T-helper 17 cell (primary cell): ENCODE measurements at places on chromosomes 2 and 18.

DNA sequence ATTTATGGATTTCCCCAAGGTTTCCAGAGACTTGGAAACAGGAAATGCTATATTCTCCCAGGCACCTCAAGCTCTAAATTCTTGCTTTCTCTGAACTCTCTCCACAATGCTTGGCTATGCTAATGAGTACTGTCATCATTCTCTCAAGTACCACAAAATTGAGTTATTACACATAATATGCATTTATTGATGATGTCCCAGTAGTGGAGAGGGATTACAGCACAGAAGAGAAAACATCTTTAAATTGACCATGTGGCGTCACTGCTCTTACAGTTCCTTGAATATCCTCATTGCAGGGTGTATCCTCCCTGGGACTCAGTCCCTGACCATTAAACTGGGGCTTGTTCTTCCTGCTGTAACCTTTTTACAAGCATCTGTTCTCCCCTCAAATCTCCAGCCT is 681.1 kb upstream of the FANCL start:
- no peak for DNase-seq

DNA sequence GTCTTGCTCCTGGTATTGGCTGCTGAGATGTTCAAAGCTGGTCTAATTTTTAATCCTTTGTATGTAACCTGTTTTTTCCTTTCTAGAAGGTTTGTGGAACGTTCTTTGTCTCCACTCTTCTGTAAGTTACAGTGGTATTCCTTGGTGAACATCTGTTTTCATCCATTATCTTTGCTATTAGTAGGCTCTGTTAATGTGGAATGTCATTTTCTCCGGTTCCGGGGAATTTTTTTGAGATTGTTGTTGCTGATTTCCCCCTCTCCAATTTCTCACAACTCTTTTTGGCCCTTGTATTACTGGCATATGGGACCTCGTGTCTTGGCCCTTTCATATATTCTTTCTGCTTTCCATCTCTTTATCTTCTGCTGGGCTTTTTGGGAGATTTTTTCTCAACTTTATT is 63.4 kb downstream of the LCLAT1 start:
- DNase-seq = no peak

DNA sequence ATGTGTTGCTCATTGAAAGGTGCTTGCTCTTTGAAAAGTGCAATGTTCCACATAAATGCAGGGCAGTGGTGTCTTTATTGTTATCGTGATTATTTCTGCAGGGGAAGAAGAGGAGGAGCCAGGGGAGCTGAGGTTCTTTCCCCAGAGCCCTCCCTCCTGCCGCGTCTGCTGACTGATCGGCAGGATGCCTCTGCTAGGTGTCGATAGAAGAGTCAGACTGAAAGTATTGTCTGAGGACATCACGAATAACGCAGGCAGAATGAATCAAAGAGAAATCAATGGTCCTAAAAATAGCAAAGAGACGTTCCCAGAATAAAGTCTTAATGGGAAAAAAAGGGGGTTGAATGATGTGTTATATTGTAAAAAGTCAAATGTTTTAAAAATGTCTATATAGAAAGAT is 47.4 kb upstream of the SIX3 start:
- DNase-seq = no peak

DNA sequence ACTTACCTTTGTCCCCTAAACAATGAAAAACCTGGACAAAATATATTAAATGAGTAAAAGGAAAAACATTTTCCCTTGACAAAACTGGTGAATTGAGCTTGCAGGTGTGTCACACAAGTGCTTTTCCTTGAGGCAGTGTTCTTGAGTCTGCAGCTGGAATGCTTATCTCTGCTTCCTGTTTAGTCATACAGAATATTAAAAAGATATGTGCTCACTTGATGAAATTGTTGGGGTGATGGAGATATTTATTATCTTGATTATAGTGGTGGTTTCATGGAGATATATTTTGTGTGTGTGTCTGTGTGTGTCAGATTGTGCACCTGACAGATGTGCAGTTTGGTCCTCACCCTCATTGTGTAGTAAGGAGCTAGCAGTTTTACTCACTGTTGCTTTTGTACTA is 3.3 kb downstream of the TAF1B start:
- no peak for DNase-seq
